Diencephalon (tissue), 1 donor: ENCODE measurements at places on chromosomes 7 and 10. TPM values are rescaled to one million over a fixed set of nuclear protein-coding genes. Genes with fewer than 3 reads are reported as not detected.

Gene SYCE1
- 1.2 TPM for total RNA-seq

Gene GGCT
- 27.0 TPM for total RNA-seq

Gene CHCHD1
- 20.8 TPM for total RNA-seq

Gene SMO
- total RNA-seq, result 15.5 TPM

Gene SHOC2
- 142 TPM for total RNA-seq

Gene ZNF248
- total RNA-seq, result 56.1 TPM
